Mammary epithelial cell (primary cell): ENCODE measurements at places on chromosomes 1 and 21. TPM values are rescaled to one million over a fixed set of nuclear protein-coding genes. Genes with fewer than 3 reads are reported as not detected.

DNA sequence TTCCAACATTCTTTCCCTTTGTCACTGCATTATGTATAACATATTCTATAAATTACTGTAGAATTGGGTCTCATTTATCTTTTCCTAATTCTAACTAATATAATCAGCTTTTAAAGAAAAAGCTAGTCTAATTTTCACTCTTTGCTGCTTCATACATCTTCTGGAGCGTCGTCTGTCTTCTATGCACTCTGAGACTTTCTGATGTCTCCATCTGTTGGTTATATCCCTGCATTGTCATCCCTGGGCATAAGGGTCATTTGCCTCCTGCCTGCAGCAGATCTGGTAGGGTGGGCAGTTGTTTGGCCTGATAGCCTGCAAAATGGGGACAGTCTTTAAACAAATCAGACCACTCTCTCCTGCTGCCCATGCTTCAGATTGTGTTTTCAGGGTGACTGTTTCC is 40.8 kb upstream of the DYNLT5 start:
- DNase-seq, result no peak

- DNase-seq, result no peak
Measured at GRCh38 chr1:169108223-169108622, 1.7 kb downstream of the ATP1B1 start.

- no peak for DNase-seq
Measured at GRCh38 chr1:110347182-110347893, 8.2 kb downstream of the RBM15 start.

GRCh38 chr1:217106231-217106901 is 383.1 kb upstream of the ESRRG start:
- peak; percentile 16 for DNase-seq

Gene CLDN17
- not detected in 2 replicates for total RNA-seq

Gene MROH9
- not detected for total RNA-seq
